ENCODE measurements at places on chromosomes 6 and 20.

DNA sequence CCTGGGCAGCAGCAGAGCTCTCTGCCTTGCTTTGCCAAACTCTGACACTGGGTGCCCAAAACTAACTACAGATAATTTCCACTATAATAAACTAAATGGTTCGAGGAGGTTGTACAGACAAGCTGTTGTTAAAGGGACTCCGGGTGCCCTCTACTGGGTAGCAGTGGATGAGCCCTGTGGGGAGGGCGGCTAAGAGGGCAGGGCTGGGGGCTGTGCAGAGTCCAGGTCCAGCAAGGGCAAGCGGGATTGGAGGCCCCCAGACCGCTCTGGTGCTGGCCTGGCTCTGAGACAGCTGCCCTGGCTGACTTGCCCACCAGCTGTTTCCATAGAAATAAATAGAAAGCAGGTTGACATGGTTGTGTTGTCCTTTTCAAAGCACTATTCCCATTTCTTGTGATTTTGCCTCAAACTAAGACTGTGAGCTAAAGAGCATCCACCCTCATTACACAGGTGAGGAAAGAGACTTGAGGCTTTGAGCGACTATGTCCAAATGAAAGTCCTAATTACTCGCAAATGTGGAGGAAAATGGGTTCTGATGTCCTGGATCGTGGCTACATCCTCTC, 167.6 kb upstream of the CST7 start:
- DNase-seq: no peak

GRCh38 chr6:30928677-30929076, 3.3 kb downstream of the SFTA2 start:
- no peak for DNase-seq

- DNase-seq: no peak
Observed at GRCh38 chr6:40253420-40253819, 319.2 kb upstream of the MOCS1 start.

DNA sequence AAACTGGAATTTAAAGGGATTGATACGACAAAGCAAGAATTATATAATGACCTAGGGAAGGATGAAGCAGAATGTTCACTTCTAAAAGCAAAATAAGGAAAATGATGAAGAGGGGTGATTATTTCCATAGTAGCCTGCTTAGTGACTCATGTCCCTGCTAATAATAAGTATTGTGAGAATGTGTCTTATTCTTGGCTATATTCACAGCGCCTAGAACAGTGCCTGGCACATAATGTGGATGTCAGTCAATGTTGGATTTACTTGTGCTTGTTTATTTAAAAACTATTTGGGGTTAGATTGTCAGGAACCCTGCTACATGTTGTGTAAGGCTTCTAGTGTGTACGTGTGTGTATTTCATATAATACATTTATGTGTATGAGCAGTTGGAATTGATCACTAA, 85.1 kb downstream of the ZFAND3 start:
- DNase-seq: no peak

DNA sequence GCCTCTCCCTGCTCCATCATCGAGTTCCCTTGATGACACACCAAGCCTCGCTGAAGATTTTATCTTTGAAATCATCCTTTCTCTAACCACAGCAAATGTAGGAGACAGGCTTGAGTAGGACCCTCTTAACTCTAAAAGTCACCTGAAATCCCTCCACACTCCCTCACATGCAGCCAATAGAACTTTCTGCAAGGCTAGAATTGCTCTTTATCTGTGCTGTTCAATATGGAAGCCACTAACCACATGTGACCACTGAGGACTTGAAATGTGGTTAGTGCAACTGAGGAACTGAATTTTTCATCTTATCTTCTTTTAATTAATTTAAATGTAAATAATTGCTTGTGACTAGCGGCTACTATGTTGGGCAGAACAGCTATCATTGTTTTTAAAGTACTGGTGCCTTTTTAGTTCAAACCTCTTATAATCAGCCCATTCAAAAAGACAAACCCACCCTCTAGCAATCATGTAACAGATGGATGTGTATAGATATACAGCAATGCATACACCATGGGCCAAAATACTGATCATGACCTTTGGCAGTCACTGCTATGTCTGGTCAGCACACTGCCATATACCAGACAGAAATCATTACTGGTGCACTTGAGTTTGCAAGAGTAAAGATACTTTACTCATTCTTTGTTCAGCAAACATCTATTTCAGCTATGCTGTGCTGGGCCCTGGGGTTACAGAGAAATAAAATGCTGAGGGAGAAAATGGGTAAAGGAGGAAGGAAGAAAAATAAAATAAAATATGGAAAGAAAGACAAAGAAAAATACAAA, 50.0 kb downstream of the GFOD1 start:
- DNase-seq: no peak

DNA sequence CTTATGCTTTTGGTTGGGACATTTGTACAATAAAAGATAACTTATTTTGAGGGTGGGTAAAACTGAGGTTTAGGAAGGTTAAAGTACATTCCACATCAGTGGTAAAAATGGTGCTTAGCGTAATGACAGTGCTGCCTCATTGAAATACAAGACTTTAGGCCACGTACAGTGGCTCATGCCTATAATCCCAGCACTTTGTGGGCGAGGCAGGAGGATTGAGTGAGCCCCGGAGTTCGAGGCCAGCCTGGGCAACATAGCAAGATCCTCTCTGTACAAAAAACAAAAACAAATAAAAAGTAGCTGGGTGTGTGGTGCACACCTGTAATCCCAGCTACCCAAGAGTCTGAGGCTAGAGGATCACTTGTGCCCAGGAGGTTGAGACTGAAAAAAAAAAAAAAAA, 2.3 kb upstream of the KIAA0319 start:
- no peak for DNase-seq

GRCh38 chr6:141105481-141105880, 1027.2 kb upstream of the GJE1 start:
- DNase-seq: no peak

DNA sequence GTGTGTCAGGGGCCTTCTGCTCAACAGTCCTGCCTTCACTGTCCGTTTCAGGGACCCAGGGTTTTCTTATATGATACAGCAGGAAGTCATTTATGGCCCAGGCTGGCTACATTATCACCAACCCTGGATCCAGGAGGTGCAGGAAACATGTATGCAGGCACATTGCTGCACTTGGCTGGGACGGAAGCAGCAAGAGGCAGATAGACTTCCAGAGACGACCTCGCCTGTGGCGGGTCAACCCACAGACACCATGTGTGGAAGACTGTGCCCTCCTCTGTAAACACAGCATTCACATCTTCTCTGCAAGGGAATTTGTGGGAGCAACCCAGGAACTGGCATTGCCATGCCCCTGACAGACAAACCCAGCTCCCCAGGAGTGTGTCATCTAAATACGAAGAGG, 43.7 kb downstream of the TBC1D7 start:
- DNase-seq: no peak

DNA sequence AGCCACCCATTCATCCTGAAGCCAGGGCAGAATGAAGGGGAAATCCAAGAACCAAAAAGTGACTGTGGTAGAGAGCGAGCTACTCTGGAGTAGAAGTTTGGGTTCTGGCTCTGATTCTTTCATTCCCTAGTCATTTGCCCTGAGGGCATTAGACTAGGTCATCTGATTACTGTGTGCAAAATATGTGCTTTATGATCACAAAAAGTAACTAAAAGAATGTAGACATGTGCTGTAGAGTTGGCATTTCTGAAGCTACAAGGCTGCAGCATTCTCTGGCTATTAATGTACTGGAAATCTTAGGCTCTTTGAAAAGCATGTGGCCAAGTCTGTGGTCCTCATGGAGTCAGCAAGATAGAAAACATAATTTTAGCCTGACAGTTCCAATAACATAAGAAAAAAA, 94.2 kb downstream of the TBC1D7 start:
- DNase-seq: no peak

DNA sequence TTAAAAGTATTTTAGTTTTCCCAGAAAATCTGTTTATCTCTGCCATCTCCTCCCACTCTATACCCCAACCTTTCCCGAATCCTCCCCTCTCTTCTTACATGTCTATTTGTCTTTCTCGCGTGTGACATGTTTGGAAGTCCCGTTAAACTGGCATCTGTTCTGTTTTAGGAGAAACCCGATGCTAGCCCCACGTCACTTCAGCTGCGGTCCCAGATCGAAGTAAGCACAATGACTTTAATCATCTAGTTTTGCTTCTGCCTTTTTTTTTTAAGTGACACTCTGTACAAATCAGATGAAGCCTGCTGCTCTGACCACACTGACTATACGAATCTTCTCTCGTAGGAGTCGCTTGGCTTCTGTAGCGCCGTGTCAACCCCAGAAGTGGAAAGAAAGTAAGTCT, 97.4 kb downstream of the SASH1 start:
- DNase-seq: no peak

- DNase-seq: no peak
Observed at GRCh38 chr6:158854214-158855101, 35.3 kb upstream of the EZR start.

GRCh38 chr20:15842872-15843271, 730.4 kb downstream of the KIF16B start:
- DNase-seq: peak; percentile 17

DNA sequence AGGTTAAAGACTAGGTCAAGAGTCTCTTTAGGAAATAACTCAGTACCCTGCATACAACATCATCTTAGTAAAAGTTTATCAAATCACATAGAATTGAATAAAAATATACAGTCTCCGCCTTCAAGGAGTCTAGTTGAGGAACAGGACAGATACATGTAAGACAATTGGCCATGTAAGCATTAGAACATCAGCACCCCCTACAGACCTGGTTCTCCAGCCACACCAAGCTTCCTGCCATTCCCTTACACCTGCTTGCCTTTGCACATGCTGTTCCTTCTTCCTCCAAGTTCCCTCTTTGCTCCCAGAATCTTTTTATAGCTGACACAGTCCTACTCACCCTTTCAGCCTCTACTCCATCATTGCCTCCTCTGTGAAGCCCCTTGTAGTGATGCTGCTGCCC, 187.8 kb upstream of the LRFN2 start:
- no peak for DNase-seq

DNA sequence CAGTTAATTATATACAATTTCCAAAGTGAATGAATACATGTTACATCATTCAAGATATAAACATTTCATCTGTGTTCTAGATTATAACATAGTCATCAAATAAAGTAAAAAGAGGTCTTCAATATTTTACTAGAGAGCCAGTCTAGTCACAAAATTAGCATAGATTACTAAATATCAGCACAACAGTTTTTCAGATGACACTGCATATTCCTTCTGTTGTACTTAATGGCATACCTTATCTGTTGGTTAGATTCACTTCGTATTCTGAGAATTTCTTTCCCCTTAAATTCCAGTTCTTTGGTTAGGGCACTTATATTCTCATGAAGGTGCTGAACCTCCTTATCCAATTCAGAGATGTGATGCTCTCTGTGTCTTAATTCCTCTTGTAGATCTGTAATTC, 39.8 kb upstream of the MCM9 start:
- no peak for DNase-seq

DNA sequence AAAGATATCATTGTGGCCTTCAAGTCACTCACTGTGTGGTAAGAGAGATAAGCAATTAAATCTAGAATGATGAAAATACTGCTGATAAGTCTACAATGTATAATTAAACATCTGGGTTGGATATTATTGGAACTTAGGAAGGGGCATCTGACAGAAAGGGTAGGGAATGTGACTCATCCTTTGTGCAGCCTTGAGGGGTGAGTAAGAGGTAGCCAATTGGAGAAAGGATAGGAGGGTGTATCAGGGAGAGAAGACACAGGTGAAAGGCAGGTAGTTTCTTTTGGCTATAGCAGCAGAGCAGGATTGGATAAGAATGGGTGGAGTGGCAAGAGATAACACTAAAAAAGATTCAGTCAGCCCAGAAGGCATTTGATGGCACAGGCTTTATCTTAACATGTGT, 182.0 kb downstream of the COL21A1 start:
- DNase-seq: no peak

DNA sequence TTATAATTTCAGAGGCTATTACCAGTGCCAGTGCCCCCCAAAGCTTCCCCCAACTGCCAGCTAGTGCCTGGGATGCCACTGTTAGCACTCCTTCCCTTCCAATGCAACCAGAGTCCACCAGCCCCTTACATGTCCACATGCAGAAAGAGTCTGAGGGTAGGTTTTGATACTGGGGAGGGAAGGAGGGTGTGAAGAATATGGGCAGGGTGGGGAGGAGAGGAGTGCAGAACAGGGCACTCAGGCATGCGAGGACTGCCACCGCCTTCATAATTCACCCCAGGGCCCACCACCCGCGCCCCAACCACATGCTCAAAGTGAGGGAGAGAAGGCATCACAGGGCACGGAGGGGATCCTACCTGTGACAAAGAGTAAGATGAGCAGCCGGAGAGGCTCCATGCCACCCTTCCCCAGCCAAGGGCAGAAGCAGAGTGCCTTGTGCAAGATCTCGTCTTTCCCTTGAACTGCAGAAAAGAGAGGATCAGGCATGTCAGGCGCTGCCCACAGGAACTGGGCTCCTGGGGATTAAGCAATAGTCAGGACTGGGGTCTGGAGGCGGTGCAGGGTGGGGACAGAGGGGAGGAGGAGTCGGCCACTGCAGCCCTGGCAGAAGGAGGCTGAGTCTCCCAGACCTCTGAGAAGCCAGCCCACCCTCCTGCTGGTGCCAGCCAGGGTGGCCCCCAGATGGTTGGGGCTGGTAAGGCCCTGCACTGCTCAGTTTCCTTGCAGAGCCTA, at the start of gene TREM2:
Gene TREM2 (minus strand): TSS at position 430 of the 732 bp plus-strand sequence. CDS start 34 bp downstream, at position 396.
- DNase-seq: no peak

DNA sequence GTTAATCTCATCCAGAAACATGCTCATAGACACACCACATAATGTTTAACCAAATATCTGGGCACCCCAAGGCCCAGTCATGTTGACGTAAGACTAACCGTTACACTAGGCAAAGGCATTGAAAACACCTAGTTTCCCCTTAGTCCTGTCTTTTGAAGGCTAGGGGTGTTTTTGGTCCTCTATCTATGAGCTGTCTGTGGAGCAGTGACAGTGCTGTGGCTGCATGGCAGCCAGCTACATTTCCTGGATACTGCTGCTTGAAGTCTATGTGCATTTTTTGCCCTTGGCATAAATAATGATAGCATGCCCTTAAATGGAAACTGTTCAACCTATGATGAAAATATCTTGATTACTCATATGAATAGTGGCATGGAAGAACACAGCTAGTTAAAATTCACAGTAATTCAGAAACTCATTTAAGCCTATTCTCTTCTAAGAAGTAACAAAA, 18.6 kb downstream of the FARS2 start:
- no peak for DNase-seq

- DNase-seq: no peak
Observed at GRCh38 chr6:149990212-149990660, 26.5 kb downstream of the ULBP1 start.

- DNase-seq: no peak
Observed at GRCh38 chr20:17391127-17391771, 139.9 kb downstream of the BFSP1 start.

GRCh38 chr6:141848029-141848890, 284.5 kb upstream of the GJE1 start:
- no peak for DNase-seq

Measured in stimulated activated naive B cell treated with anti-CD40 and anti-IgM and Interleukin-4, amounts not matched to agents 10 μg/mL and 1 μg/mL and 100 μg/mL, for 72 hours (primary cell).